ENCODE measurements at places on chromosomes 1 and 21.

- no peak for DNase-seq
Measured at GRCh38 chr1:170634824-170635410, 29.0 kb upstream of the PRRX1 start.

DNA sequence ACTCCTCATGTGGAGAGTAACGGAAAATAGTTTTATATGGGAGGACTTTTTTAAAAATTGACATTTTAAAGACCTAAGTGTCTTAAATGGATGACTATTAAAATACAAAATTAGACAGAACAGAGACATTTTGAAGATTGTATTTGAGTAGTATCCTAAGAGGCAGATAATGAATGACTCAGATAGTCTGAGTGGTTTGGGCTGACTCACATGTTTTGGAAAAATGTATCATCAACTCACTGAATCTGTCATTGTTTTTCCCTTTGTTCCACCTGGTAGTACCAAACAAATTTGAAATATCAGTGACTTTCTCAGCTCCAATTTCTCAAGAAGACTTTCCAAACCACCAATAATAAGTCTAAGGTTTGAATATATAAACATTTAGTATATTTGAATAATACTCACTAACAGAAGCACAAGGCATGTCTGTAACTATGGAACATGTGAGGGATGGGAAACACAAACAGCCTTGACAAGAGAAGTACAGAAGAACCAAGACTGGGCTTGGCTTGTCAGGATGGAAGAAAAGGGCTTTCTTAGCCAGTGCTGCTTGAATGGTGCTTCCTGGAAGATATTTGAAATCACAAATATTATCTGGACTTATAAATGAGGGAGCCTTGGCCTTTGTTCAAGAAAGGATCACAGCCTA, 90.6 kb downstream of the SGIP1 start:
- DNase-seq, result no peak

DNA sequence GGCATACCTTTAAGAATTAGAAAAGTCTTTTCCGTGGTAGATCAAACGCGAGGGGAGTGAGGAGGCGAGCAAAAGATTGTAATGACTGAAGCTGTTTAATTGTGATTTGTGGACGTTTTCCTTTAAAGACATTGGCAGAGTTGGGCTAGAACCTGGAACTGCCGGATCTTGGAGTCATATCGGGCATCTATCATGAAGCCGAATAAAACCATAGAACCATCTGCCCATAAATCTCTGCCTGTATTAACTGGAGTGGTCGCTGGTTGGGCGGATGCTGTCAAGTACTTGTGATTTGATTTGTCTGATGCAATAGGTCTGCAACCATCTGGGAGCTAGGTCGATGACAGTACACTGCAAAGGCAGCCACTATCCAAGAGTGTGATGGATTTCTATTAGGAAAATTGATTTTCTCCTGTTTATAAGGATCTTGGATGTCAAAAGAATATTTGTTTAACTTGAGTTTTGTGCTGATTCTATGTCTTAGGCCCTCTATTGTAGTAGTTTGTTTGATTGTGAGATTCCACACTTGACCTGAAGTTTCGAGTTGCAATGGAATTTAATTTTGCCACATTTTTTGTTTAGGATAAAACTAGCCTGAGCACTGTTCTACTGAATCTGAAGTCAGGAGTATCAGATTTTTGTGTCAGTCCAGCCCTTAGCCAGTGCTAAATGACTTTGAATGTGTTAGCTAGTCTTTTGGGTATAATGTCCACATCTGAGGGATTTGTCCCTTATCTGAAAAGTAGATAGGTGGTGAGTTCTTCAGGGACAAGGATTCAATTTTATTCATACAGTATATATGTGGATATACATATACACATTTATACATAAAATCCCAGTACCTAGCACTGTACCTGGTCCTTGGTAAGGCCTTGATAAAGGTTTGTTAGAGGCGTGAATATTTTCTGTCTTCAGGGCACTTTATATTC, 1.2 kb downstream of the SARS1 start:
- no peak for DNase-seq

DNA sequence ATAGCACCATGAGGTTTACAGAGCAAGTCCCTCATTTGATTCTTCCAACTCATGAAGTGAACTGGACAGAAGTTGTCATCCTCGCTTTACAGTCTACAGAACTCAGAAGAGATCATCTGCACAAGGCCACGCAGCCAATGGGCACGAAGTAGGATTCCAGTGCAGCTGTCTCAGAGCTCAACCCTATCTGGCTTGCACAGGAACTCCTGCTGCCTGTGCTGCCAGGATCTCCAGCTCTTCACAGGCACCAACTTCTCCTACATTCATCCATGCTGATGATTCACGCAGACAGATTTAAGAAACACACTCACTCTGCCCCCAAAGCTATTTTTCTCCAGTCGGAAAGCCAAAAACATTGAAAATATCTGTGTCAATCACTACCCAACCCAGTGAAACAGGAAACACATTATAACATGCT, 157.0 kb downstream of the RERE start:
- no peak for DNase-seq

- DNase-seq, result no peak
Measured at GRCh38 chr1:54811739-54812655, 10.9 kb upstream of the TTC22 start.

- DNase-seq, result no peak
Measured at GRCh38 chr1:241695246-241696171, 43.4 kb downstream of the WDR64 start.
